Activated CD4-positive, alpha-beta T cell treated with anti-CD3 and anti-CD28 coated beads, Interleukin-2, Interleukin-6, amounts not matched to agents 100 ng/mL and 50 ng/mL, durations not matched to agents 16 hours and 8 hours (primary cell): ENCODE measurements at places on chromosomes 2 and 18.

GRCh38 chr2:26792720-26793119, 6.9 kb downstream of the CENPA start:
- DNase-seq = no peak

GRCh38 chr2:219995399-219995798, 368.0 kb downstream of the SLC4A3 start:
- no peak for DNase-seq

DNA sequence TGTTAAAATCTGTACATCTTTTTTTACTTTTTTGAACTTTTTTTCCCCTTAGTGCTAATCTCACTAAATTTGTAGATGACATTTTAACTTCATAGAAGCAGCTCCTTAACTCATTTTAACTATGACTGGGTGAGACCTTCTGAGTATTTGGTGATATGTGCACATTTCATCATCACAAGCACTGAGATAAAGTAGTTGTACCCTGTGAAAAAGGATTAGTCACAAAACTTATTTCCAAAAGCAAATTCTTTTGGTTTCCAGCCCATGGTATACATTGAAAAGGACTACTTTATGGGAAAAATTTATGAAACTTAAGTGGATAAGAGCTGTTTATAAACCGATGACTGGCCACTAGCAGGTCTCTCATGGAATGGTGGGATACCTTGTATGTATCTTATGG, 581.5 kb downstream of the PLCL1 start:
- no peak for DNase-seq

GRCh38 chr2:85187069-85187468, 53.9 kb downstream of the TCF7L1 start:
- no peak for DNase-seq
